ENCODE measurements at places on chromosomes 3 and 15. TPM values are rescaled to one million over a fixed set of nuclear protein-coding genes. Genes with fewer than 3 reads are reported as not detected.

DNA sequence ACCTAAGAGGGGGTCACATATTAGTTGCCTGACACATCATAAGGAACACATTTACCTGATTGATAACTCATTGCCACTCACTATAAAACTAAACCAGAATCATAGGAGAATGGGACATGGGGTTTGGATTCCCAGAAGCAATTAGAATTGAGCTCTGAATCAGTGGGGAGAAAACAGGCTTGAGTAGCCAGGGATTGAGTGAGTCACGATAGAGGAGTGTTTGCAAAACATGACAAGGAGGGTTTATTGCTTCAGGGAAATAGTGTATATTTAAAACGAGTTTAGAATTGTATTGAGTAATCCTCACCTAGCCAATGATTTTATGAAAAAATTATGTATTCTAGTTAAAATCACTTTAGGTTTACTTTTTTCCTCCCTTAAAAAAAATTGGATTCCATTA is 101.1 kb upstream of the THRB start:
- DNase-seq = no peak

GRCh38 chr15:46815240-46815639 is 902.1 kb upstream of the SEMA6D start:
- DNase-seq = no peak

- no peak for DNase-seq
These were observed 189.2 kb upstream of the SETMAR start for GRCh38 chr3:4113811-4114522.

GRCh38 chr3:24145981-24146822 is 201.1 kb downstream of the NR1D2 start:
- no peak for DNase-seq

DNA sequence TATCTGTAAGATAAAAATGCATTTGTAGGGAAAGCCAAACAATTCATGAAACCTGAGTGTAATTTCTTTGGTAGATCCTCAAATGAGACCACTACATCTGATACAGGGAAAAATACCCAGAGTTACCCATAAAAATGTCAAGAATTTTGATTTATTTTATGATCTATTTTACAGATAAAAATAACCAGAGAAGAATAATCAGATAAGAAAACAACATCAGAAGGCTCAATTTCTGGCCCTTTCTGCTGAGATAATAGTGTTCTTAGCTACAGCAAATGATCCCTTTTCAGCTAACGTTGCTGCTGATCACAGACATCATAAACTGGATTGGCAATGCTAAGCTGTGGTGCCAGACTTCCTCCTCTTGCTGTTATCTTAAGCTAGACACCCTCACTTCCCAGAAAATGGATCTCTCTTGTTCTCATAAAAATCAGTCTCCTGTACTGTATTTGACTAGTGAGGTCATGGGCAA is 21.3 kb upstream of the TMEM108 start:
- no peak for DNase-seq

- DNase-seq = no peak
These were observed 19.3 kb downstream of the CCNB2 start for GRCh38 chr15:59124261-59124660.

GRCh38 chr3:154469585-154469984 is 39.6 kb upstream of the GPR149 start:
- DNase-seq = no peak

DNA sequence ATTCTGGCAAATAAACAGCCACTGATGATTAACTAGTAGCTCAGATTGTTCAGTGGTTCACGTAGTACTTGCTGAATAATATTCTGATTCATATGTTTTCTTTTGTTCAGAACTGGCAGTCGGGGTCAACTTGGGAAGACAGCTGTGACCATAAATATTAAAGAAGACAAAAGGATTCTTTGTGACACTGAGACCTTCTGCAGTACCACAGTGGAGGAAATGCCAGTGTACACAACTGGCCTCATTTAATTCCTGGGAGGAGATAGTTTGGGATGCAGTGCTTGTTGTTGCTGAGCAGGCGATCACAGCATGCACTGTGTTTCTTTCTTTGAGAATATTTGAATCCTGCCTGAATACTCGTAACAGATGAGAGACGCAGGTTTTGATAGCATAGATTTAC is 26.7 kb upstream of the MCF2L2 start:
- DNase-seq = peak; percentile 83

ZCWPW2 gene
- polyA plus RNA-seq = 0.05 TPM

GPR62 gene
- polyA plus RNA-seq = 0.04 TPM

DNA sequence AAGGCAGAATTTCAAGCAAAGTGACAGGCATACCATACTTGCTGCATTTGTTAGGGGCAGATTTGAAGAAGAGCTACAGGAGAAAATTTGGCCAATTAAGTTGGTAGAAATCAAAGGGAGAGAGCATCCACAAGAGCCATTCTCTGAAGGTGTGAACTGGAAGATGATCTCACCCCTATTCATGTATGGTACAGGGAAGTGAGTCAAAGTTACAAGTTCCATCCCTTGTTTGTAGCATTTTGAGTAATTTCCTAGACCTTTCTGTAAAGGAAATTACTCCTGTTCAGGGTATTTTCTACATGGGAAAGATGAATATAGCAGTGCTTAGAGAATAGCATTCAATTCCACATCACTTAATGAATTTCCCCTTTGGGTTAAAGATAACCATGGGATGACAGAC is 28.4 kb downstream of the TTC14 start:
- peak; percentile 53 for DNase-seq

- no peak for DNase-seq
These were observed 15.0 kb downstream of the MAPKBP1 start for GRCh38 chr15:41789236-41789635.

EXD1 gene
- not detected for polyA plus RNA-seq

GRCh38 chr15:45499426-45499825 is 23.1 kb downstream of the SLC30A4 start:
- peak; percentile 32 for DNase-seq

DNA sequence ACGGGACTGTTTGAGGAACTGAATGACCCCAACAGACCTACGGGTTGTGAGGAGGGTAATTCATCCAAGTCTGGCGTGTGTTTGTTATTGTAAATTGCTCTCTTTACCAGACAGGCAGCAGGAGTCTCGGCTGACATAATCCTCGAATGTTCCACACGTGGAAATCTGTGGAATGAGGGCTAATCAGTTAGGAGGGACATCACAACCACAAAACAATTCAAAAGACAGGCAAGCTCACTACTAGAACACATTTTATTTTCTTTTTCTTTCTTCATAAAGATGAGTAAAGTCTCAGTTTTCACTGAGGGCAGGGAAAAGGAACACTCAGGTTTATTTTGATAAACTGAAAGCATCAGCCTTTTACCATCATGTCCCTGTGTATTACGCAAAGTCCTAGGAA is 53.8 kb downstream of the GRK7 start:
- DNase-seq = no peak

GRCh38 chr3:61269435-61269834 is 18.2 kb upstream of the FHIT start:
- DNase-seq = no peak

DNA sequence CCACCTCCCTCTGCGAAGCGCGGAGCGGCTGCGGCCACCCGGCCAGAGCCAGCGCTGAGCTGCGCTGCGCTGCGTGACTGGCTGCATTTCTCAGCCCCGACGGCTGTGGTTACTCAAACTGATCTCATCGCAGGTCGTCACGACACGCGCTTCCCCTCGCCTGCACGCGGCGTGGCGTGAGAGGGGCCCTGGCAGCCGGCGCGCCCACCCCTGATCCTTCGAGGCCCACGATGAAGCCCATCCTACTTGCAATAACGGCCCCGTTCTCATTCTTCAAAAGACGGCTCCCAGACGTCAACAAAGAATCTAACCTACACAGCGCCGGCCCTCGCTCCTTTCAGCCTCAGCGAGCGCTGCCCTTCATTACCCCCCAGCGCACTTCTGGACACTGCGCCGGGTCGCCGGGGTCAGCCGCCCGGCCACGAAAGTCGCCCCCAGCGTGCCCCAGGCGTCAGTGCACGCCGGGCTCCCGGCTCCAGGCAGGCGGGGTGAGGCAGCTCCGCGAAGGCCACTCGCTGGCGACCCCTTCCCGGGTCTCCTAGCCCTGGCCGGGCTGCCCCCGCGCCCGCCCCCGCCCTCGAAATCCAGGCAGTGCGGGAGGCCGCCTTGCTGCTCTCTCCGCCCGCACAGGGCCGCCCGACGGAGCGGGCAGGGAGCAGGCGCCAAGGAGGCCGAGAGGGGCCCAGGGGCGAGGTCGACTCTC is 9.9 kb upstream of the LEKR1 start:
- DNase-seq = peak; percentile 16

RARRES1 gene
- 1.2 TPM for polyA plus RNA-seq

DNA sequence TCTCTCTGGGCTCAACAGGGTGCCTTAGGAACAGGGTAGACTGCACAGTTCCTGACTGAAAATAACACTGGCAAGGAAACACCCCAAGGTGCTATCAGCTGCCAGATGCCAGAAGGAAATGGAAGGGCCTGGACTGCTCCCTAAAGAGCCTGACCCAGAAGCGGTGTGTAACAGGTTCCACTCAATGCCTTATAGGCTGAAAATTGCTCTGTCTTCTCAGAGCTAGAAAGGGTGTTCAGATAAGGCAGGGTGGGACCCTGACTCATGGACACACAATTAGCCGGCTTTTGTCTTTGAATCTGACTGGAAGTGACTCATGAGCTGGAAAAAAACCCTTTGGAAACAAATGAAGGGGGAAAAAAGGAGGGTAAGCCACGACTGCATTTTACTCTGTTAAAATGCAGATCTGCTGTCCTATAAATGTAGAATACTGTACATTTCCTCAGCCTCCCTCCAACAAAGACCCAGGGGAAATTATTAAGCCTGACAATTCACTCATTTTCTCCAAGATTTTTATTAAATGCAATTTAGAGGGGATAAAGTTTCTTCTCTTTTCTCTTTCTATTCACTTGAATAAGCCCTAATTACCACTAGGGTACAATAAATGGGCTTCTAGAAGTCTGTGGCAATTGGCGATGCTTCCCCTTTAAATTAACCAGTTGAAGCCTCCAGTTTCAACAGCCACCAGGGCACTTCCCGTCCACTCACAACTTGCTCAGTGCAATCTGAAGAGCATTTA is 160.2 kb upstream of the TBL1XR1 start:
- peak; percentile 97 for DNase-seq

- DNase-seq = peak; percentile 65
These were observed 22.2 kb downstream of the ALDH1A2 start for GRCh38 chr15:58043192-58043903.
